SHP77 (cell line): ENCODE measurements at places on chromosomes 12 and 14.
A peak's percentile ranks its signal among the peaks of the same experiment; 100 is the strongest.

DNA sequence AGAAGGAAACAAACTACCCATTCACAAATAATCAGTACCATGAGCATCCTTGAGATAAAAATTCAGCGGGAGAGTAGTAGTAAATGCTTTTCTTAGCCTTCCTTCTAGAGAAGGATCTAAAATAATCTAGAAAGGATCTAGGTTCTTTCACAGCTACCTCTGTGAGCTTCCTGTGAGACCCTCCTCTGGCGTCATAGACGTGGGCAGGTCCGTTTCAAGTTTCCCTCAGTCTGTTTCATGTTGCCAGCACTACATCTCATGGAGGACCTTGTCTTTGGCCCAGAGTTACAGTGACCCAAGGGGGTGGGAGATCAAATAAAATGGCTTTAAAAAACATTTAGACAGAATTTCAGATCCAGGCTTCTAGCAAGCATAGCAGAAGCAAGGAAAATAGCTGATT lies 13.6 kb downstream of the DAAM1 start:
- DNase-seq: no peak

DNA sequence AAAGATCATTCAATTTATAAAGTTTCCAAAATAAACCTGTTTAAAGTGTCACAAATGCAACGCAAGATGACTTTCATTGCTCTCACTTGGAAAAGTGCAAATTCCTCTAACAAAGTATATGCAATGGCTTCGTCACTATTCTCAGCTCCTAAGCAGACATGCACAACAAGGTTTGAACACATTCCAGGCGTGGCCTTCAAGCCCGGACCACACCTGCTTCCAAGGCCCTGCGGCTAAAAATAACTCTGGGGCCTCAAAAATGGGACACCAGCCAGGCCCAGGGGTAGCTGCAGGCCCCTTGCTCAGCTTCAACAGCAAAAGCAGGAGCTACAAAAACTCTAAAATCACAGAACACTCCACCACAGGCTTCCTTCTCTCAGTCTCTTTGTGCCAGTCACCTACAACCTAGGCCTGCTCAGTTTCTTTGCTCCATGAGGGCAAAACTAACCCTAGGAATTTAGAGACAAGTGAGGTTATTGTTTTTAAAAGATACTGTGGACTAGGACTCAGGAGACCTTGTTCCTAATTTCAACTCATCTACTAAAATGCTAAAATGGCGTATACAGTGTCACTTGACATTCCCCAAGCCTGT lies 29.3 kb downstream of the DUSP16 start:
- peak; percentile 27 for DNase-seq

DNA sequence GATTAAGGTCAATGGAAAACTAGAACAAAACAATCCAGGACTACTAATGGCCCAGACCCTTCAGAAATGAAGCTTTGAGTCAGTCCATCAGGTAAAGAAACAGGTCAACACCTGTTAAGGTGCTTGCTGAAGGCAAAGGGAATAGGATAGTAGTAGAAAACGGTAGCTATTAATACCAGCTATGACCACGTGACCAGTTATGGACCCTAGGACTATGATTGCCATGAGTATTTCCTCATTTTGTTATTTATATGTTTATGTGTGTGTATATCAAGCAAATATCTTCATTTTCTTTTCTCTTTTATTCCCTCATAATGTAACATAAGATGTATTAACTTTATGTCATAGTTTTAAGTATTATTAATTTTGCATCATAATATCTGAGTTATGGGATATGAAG lies 25.6 kb downstream of the FKBP11 start:
- no peak for DNase-seq

GRCh38 chr12:126404293-126404881 lies 1339.2 kb downstream of the AACS start:
- no peak for DNase-seq

DNA sequence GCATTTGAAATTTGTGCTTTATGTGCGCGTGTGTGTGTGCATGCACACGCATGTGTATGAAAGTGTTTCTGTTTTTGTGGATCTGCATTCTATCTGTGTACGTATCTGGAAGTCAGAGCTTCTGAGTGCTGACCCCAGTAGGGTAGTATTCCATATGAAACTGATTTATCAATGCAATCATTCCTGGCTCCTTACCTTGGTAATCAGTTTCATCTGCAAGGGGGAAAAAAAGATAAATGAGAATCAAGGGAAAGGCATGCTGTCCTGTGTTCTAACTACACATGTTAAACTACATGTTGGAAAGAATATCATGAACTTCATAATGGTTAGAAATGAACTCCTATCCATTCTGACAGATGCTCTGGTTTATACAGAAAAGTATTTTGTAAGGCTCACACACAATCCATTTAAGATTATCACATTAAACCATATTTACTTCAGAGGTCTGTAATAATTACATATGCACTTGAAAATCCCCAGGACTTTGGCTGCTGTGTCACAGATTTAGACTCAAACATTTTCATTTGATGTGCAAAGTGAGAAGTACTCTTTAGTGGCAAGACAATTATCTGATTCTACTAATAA lies 276.1 kb upstream of the LMO3 start:
- no peak for DNase-seq

GRCh38 chr14:90534091-90534837 lies 137.4 kb downstream of the CALM1 start:
- no peak for DNase-seq

DNA sequence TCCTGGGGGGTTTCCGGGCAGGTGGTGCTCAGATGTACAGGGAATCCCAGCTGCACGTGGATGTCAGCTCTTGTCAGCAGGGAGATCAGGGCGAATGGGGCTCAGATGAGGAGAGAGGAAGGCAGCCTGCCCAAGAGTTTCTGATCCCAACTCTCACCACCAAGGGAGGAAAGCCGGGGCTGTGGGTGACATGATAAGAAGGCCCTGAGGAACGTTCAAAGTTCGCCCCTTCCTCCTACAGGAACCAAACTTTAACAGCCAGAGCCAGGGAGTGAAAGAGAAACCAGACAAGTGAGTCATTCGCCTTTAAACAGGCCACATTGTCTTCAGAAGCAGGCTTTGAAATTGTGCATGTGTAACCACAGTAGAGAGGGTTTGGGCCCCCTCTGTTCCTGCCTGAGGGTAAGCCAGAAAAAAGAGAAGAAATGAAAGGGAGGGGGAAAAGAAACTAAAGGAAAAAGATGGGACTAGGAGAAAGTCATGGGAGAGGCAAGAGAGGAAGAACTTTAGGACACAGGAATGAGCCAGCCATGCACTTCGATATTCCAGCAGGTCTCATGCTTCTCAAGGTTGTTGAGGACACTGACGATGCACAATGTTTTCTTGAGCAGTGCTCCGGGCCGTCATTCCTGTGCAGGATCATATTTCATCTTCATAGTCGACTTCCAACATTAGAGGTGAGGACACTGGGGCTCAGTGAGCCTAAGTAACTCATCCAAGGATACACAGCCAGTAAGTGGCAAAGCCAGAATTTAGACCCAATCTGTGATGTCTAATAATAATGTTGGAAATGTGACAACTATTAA lies 691.4 kb upstream of the TBX3 start:
- DNase-seq: no peak

- DNase-seq: no peak
Measured at GRCh38 chr14:101849125-101849524, 87.6 kb downstream of the PPP2R5C start.

DNA sequence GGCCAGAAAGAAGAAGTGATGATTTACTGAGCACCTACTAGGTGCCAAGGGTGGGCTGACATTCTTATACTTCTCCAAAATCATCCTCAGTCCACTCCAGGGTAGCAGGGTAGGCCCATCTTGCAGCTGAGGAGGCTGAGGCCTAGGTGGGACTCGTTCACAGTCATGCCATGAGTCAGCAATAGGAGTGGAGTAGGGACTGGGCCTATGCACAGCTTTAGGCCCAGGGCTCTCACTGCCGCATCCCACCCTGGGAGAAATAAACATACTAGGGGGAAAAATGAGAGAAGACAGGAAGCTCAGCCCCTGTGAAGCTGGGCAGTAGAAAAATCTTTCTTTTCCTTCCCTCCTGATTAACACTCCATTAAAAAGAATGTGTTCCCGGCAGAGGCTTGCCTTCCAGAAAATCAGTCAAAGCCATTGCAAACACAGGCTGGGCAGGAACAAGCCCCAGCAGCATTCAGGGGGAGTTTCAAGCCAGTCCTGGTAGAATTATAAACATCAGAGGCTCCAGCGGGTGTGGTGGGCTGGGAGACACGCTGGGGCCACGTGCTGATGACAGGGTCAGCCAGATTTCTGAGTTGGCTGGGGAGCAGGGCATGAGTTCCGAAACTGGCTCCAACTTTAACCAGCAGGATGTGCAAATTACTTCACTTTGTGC lies 1.8 kb downstream of the HSPB8 start:
- DNase-seq: no peak

GRCh38 chr14:72644758-72645489 lies 249.0 kb downstream of the DPF3 start:
- no peak for DNase-seq

DNA sequence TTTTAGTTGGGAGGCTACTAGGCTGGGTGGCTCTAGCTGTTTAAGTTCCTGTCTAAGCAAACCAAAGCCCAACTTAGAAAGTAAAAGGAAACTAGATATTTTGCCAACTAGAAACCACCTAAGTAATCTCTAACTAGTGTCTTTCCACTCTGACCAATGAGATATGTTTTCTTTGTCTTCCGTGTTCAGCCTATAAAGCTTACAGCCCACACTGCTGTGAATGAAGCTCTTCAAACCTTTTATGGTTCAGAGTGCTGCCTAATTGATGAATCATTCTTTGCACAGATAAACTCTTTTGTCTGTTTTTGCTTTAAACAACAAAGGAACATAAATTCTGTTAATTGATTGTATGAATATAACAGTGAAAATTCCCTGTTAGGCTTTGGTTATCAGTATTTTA lies 66.1 kb downstream of the FUT8 start:
- DNase-seq: no peak
